CD4-positive, alpha-beta T cell treated with Interleukin-10 for 1 hour (primary cell): ENCODE measurements at places on chromosomes 4 and X.
A peak's percentile ranks its signal among the peaks of the same experiment; 100 is the strongest.

DNA sequence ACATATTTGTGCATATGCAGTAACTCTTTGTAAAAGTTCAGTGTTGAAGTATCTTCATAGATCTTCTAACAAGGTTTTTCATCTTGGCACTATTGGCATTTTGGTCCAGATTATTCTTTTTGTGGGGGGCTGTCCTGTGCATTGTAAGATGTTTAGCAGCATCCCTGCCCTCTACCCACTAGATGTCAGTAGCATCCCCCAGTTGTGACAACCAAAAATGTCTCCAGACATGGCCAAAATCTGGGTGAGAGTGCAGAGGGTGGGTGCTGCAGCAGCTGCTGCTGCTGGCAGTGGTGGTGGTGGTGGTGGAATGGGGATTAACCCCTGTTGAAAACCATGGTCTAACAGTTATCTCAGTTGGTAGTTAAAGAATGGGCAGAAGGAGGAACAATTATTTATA, 370.0 kb downstream of the GPAT3 start:
- DNase-seq, result no peak

GRCh38 chr4:16082426-16083240, 1.2 kb downstream of the PROM1 start:
- DNase-seq, result no peak

- no peak for DNase-seq
These were observed 30.6 kb downstream of the PCDH19 start for GRCh38 chrX:100379388-100379986.

DNA sequence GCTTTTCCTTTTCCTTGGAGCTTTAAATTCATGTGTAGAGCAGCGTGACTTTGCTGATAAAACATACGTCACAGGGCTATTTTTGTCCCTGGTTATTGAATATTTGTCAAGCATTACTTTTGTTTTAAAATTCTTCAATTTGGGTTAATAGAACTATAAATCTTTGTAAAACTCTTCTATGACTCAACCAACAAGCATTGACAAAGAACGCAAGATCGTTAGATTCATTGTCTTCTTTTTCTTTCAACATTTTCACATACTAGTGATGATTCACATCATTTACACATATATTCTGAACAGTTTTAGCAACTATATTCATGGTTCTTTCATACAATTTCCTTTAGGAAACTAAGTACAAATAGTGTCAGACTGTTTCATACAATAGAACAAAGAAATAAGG, 72.0 kb upstream of the GPM6A start:
- no peak for DNase-seq

GRCh38 chrX:103343105-103343504, 13.1 kb downstream of the TCEAL7 start:
- peak; percentile 43 for DNase-seq

DNA sequence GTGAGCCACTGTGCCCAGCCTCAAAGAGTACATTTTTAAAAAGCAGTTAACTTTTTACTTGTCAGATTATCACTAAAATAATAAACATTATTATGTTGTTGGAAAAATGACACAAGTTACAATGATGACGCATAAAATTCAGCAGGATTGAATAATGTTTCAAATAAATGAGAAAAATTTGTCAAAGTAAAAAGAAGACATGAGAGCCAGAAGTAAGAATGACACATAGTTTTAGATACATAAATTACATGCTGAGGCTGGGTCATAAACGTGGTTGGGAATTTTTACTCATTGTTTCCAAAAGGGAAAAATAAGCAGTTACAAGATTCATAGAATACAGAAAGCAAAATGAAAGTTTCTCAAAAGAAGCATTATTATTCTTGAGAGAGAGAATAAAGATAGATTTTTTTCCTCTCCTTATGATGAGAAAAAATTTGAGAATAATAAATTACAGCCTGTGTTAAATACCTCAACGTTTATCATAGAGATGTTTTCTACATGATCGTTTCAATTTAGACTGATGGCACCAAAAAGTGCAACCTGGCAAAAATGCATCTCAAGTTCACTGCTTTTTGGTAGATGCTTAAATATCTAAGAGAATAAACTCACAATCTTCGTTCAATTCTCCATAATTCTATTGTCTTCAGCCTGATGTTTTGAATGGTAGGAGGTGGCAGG, 40.4 kb downstream of the GUCY1B1 start:
- DNase-seq, result no peak

GRCh38 chr4:42329421-42329820, 67.9 kb upstream of the SHISA3 start:
- DNase-seq, result no peak

DNA sequence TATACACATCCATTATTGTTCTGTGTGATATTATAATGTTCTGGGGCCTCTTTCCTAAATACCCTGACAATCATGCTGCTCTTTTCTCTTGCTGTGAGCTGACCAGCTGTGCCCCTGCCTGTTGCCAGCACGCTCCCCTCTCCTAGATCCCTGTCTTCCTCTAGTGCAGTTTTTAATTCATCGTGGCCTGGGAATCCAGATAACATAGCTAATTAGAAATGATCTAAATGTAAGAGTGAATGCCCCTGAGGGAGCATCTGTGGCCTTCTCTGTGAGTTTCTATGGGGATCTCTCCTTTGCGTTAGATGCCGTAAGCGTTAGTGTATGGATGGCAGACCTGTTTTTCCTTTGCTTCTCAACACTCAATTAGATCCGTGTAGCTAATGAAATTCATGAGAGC, 434.3 kb downstream of the SPRY1 start:
- DNase-seq, result no peak

- DNase-seq, result no peak
These were observed 112.1 kb downstream of the MGST2 start for GRCh38 chr4:139777757-139778156.

- no peak for DNase-seq
These were observed 251.8 kb upstream of the GALNTL6 start for GRCh38 chr4:171561419-171561818.

DNA sequence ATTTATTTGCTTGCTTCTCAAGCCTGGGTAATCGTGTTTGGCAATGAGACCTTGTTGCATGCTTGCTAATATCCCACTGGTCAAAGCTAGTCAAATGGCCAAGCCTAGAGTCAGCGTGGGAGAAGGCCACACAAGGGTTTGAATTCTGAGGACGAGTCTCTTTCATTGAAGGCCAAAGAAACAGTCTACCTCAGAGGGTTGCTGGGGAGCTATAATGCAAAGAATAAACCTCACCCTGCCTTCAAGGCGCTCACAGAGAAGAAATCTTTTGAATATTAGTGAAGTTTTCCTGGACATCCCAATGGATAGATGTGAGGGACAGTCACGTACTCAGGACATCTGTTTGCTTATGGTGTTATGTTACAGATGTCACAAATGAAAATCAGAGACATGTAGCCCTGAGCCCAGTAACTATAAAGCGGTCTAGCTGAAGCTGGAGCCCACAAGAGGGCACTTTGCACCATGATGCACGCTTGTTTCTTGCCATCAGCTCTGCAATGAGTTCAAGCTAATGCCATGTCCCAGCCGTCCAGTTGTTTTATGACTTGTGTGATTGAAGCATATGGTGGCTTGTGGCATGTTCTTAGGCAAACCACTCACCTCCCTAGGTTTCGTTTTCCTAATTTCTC, 1.1 kb upstream of the TLR3 start:
- peak; percentile 54 for DNase-seq
